ENCODE measurements at places on chromosomes 1 and 21.
A peak's percentile ranks its signal among the peaks of the same experiment; 100 is the strongest.

DNA sequence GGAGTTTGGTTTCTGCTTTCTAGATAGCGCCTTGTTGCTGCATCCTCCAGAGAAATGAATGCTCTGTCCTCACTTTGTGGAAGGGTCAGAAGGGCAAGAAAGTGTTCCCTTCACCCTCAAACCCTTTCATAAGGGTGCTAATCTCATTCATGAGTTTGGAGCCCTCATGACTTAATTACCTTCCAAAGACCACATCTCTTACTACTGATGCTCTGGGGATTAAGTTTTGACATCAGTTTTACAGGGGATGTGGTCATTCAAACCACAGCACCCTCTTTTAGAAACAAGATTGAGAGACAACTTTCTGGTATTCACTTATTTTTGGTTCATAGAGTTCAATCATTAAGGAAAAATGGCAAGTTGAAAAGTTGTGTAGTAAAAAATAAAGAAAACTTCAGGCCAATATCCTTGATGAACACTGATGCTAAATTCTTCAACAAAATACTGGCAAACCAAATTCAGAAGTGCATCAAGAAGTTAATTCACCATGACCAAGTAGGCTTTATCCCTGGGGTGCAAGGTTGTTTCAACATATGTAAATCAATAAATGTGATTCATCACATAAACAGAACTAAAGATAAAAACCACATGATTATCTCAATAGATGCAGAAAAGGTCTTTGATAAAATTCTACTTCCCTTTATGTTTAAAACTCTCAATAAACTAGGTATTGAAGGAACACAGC, 442.1 kb downstream of the PTBP2 start:
- DNase-seq: no peak

GRCh38 chr1:33586795-33587194, 114.3 kb downstream of the ZSCAN20 start:
- no peak for DNase-seq

- no peak for DNase-seq
These were observed 31.4 kb upstream of the LEPR start for GRCh38 chr1:65388908-65389695.

DNA sequence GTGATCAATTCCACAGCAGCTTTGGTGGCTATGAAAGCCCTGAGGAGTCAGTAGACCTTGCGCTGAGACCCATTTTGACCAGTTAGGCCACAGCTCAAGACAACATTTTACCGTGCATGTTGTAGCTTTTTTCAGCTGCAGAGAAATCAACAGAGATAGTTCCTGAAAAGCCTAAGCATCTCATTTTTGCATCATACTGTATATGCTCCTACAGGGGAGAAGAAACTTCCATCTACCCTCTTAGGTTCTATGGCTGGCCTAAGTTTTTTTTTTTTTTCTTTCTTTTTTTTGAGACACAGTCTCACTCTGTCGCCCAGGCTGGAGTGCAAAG, 24.8 kb upstream of the EYA3 start:
- DNase-seq: no peak

DNA sequence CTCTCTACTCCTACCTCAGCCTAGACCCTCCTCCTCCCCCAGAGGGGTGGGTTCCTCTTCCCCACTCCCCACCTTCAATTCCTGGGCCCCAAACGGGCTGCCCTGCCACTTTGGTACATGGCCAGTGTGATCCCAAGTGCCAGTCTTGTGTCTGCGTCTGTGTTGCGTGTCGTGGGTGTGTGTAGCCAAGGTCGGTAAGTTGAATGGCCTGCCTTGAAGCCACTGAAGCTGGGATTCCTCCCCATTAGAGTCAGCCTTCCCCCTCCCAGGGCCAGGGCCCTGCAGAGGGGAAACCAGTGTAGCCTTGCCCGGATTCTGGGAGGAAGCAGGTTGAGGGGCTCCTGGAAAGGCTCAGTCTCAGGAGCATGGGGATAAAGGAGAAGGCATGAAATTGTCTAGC, 21.6 kb upstream of the VPS13D start:
- no peak for DNase-seq

GRCh38 chr1:19042675-19043578, 86.5 kb upstream of the IFFO2 start:
- no peak for DNase-seq

- no peak for DNase-seq
These were observed 52.5 kb upstream of the TINAGL1 start for GRCh38 chr1:31523769-31524168.

GRCh38 chr1:229621663-229622062, 4.3 kb downstream of the TAF5L start:
- no peak for DNase-seq

DNA sequence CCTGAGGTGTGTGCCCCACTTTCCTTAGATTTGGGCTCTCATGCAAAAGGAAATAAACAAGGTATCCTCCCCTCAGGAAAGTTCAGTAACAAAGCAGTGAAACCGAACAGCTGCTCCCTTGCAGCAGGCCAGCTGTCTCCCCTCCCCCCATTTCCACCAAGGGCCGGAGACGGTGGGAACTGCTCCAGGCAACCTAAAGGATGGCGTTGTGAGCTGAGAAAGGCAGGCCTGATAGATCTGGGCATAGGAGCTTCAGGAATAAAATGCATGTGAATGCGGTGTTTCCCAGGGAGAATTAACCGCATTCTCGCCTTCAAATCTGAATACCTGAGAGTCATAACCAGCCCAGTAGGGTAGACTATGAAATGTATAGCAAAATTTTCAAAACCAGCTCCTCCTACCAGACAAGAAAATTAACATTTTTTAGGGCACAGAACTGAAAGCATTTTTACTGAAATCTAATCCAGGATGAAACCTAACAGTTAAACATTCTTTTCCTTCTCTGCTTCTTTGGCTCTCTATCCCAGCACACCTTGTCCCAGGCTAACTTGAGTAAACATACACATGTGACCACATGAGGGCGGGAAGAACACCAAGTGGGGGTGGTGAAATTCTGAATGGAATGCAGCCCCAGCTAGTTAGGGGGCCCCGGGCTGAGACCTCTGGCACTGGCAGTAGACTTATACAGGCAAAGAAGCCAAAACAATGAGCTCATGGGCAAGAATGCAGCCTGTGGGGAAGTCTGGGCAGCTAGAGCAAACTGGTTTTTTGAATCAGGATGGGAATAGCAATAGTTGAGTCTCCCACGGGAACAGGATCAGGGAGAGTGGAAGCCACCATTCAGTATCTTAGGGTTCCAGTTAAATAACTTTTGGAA, 11.5 kb downstream of the MCL1 start:
- DNase-seq: no peak

DNA sequence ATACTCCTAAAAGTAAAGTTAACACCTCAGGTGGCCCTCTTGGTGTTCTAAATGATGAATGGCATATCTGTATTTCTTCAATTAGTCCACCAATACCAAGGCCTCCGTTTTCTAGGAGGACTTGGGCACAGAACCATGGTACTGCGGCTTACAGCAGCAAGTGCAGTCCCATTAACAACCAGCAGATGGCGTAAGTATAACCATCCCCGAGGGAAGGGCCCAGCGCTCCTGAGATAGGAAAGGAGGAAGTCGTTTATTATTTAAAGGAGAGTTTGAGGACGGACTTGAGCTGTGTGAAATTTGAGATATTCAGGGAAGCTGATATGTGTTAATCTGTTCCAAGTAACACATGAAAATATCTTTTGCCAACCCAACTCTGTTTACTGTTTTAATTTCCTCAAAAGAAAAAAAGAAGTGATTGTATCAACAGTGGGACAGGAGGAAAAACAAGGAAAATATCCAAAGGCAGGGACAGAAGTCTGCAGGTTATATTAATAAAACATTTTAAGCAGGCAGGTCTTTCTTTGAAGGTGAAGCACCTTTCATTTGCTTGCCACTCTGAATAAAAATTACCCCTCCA, 37.7 kb upstream of the KCNJ15 start:
- DNase-seq: peak; percentile 63

GRCh38 chr1:188599313-188599712, 1770.6 kb downstream of the PLA2G4A start:
- no peak for DNase-seq

- DNase-seq: no peak
These were observed 65.0 kb upstream of the CSF1 start for GRCh38 chr1:109845658-109846057.

- no peak for DNase-seq
These were observed 34.2 kb upstream of the VTCN1 start for GRCh38 chr1:117244971-117245370.

GRCh38 chr1:210489491-210489890, 160.8 kb downstream of the HHAT start:
- DNase-seq: no peak

GRCh38 chr1:198179556-198179981, 22.8 kb downstream of the NEK7 start:
- DNase-seq: peak; percentile 74

DNA sequence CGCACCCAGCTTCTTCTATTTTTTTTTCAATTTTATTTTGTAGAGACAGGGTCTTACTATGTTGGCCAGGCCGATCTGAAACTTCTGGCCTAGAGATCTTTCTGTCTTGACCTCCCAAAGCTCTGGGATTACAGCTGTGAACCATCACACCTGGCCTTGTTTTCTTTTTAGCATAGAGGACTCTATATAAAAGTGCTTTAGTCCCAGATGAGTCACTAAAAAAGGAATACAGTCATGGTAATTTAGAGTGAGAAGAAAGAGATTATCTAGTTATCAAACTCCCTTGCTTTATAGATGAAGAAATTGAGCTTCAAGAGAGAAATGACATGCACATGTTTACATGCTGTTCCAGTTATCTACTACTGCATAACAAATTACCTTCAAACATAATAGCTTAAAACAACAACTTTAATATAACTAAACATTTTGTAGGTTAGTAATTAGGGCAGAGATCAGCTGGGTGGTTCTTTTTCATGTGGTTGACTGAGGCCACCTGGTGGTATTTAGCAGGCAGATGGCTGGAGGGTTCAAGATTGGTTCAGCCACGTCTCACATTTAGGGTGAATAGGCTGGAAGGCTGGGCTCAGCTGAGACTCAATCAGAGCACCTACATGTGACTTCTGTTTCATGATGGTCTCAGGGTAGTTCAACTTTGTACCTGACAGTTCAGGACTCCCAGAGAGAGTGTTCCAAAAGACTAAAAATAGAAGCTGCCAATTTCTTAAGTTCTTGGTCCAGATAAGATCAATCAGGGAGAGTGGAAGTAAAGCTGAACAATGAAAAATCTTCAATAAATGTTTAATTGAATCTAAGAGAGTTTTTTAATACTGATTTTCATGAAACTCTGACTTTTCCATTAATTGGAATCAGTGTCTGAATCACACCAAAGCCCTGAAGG, 16.9 kb upstream of the MTF2 start:
- DNase-seq: peak; percentile 11

DNA sequence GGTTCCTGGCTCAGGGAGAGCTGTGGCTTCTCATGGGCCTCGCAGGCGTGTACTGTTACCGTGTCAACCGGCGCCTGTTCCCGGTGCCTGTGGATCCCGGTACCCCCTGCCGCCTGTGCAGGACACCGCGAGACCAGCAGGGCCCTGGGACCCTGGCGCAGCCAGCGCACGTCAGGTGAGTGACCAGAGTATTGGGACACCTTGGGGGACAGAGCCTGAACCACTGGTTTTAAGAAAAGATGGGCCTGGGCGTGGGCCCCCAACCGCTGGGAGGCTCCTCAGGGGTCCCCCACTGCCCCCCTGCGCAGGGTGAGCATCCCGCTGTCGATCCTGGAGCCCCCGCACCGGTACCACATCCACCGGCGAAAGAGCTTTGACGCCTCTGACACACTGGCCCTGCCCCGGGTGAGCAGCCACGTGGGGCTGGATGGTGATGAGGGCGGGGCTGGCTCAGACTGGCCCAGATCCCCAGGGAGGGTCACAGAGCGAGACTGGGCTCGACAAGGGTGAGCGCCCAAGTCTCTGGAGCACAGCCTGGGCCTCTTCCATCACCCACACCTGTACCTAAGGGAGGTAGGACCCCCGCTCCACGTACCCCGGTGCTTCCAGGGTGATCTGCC, 10.5 kb downstream of the MIIP start:
- DNase-seq: no peak

DNA sequence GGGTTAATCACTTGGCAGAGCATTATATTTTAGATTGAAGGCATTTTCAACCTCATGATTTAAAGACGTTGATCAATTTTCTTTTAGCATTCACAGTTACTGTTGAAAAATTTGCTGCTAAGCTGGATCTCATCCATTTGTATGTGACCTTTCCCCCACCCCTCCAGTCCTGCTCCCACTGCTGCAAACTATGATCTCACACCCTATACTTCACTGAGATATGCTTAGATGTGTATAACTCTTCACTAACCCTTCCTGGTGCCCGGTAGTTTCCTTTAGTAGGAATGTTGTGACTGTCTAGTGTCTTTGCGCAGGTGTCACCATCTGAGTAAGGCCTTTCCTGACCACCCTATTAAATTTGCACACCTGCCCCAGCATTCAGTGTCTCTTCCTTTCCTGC, 67.0 kb upstream of the C1orf21 start:
- DNase-seq: no peak

- DNase-seq: no peak
These were observed 72.3 kb downstream of the MAP10 start for GRCh38 chr1:232877365-232878028.

- DNase-seq: no peak
These were observed 20.9 kb upstream of the LYPLAL1 start for GRCh38 chr1:219152751-219153150.

GRCh38 chr1:36560621-36561360, 78.1 kb upstream of the CSF3R start:
- no peak for DNase-seq

DNA sequence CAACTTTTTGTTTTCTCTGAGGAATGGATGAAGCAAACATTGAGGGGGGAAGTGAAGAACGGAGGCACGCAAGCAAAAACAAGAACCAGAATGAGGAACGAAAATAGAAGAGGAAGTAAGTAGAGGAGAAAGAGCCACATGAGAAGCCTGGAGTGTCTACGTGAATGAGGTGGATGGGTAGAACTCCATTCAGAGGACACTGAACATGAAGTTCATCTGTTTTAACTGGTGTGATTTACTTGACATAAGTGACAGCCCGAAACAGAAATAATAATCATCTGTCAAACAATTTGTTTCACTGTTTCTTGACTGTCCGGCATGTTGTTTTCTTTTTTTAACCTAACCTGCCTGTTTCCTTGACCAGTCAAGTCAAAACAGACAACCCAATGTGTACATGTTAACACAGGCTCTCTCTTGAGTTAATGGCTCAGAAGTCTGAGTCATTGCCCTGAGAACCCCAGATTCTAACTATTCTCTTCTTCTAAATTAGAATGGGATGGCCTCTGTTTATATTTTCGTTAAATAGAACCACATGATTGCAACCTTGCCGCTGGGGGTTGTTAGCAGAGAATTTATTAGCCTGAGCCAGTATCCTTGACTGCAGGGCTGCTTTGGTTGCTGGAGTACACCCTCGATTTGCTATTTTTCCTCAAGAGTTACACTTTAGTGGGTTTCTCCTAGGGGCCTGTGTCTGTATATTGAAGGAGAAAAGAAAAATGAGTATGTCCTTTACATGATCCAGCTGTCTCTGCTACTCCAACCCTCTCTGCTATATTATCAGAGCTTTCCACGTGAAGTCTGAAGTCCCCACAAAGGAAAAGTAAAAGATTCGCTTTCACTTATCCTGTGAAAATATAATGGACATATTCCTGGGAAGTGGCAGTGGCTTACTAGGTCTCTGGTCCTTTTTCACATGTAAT, 151.7 kb downstream of the ZC3H11B start:
- DNase-seq: no peak

All from GDM1 (cell line).